ENCODE measurements at places on chromosomes 2 and 18. TPM values are rescaled to one million over a fixed set of nuclear protein-coding genes. Genes with fewer than 3 reads are reported as not detected.

The CACNB4 gene
- total RNA-seq, result 0.22 TPM

The EPHA4 gene
- not detected for total RNA-seq

The STAT4 gene
- not detected for total RNA-seq

The FLACC1 gene
- 13.2 TPM for total RNA-seq

The EVA1A gene
- total RNA-seq, result not detected

The UGT1A5 gene
- not detected for total RNA-seq

The AQP12B gene
- not detected for total RNA-seq

- H3K36me3 ChIP-seq, result no peaks in the 10 kb centered on the region
- no peak overlapping the region for H3K4me3 ChIP-seq
- no peak for DNase-seq
- H3K27ac ChIP-seq, result no peak overlapping the region
- no peaks in the 10 kb centered on the region for H3K27me3 ChIP-seq
Observed at GRCh38 chr2:118968042-118968441, 26.0 kb downstream of the MARCO start.

- H3K27me3 ChIP-seq, result no peaks in the 10 kb centered on the region
- DNase-seq, result no peak
- no peaks in the 10 kb centered on the region for H3K4me1 ChIP-seq
- no peaks in the 10 kb centered on the region for H3K36me3 ChIP-seq
- H3K4me3 ChIP-seq, result no peak overlapping the region
- no peak overlapping the region for H3K27ac ChIP-seq
Observed at GRCh38 chr2:29066271-29066860, 8.0 kb downstream of the PCARE start.

DNA sequence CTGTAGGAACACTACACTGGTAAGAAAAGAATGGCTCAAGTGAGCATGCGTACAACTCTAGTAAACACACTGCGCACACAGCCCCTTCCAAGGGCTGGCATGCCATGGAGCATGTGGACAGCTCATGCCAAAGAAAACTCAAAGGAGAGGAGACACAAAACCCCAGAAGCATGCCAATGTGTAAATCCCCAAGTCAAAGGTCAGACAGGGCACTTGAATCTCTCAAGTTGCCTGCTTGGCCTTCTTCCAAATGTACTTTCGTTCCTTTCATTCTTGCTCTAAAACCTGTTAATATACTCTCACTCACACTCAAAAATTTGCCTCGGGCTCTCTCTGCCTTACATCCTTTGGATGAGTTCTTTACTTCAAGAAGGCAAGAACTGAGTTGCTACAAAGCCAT is 365.3 kb downstream of the NBAS start:
- H3K27me3 ChIP-seq, result no peaks in the 10 kb centered on the region
- H3K27ac ChIP-seq, result no peak overlapping the region
- DNase-seq, result no peak
- H3K4me1 ChIP-seq, result peaks cover 7% of the 10 kb centered on the region

GRCh38 chr18:49061239-49061990 is 110.7 kb upstream of the SMAD7 start:
- H3K27me3 ChIP-seq, result no peaks in the 10 kb centered on the region
- no peak overlapping the region for H3K4me3 ChIP-seq
- peaks cover 9% of the 10 kb centered on the region for H3K4me1 ChIP-seq
- no peaks in the 10 kb centered on the region for H3K36me3 ChIP-seq
- H3K27ac ChIP-seq, result no peak overlapping the region

- no peak for DNase-seq
- H3K36me3 ChIP-seq, result no peaks in the 10 kb centered on the region
- H3K27me3 ChIP-seq, result no peaks in the 10 kb centered on the region
- H3K27ac ChIP-seq, result no peak overlapping the region
Observed at GRCh38 chr2:225378984-225379383, 20.5 kb upstream of the NYAP2 start.

- H3K27ac ChIP-seq, result no peak overlapping the region
- no peaks in the 10 kb centered on the region for H3K4me1 ChIP-seq
- H3K27me3 ChIP-seq, result no peaks in the 10 kb centered on the region
- H3K36me3 ChIP-seq, result no peaks in the 10 kb centered on the region
- DNase-seq, result no peak
Observed at GRCh38 chr2:223513771-223514455, 88.2 kb downstream of the SCG2 start.

- peak overlapping the region; percentile 57 for H3K27ac ChIP-seq
- peak overlapping the region; percentile 96 for H3K4me3 ChIP-seq
- H3K4me1 ChIP-seq, result peaks cover 60% of the 10 kb centered on the region
- DNase-seq, result peak; percentile 73
Observed at GRCh38 chr2:96144481-96145035, 682 bp downstream of the DUSP2 start.

DNA sequence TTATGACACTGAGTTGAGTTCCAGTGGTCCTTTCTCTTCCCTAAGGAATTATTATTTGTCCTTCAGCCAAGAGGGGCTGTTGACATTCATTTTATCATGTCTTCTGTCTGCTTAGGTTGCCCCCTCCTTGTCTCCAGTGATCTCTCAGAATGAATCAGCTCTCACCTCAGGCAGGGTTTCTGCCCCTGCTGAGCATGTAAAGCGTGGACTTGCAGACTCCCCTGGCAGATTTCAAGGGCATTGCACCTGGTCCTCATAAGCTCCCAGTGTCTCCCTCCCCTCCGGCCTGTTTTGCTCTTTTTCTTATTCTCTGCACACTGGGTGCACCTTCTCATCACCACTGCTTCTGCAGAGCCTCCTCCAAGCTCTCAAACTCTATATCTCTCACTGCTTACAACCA is 188.4 kb downstream of the KCNS3 start:
- no peaks in the 10 kb centered on the region for H3K4me1 ChIP-seq
- H3K36me3 ChIP-seq, result no peaks in the 10 kb centered on the region
- no peak overlapping the region for H3K27ac ChIP-seq
- H3K4me3 ChIP-seq, result no peak overlapping the region
- no peaks in the 10 kb centered on the region for H3K27me3 ChIP-seq

DNA sequence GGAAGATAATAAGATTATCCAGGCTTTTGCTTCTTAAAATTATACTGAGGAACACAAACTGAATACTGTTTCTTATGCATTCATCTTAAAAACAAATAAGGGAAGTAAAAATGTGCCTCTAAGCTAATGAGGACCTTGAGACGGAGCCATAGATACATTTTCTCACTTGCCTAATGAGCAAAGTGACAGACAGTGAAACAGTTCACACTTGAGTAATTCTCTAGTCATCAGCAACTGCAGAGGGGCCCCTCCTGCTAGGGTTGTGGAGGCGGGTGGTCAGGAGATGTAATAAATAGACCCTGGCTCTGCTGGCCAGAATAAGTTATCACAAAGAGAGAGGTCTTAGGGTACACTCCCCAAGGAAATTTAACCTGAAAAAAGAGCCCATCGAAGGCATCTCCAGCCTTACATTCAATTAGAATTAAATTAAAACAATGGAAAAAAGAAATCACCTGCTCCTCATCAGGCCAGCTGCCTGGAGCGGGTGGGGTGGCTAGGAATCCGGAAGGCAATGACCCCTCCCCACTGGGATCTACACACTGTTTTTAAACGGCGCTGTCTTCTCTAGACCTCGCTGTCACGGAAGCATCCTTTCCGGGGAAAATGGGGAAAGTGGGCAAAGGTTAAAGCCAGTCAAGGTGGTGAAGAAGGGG is 32.6 kb upstream of the INSIG2 start:
- H3K36me3 ChIP-seq, result no peaks in the 10 kb centered on the region
- H3K4me1 ChIP-seq, result peaks cover 91% of the 10 kb centered on the region
- H3K27me3 ChIP-seq, result no peaks in the 10 kb centered on the region
- H3K4me3 ChIP-seq, result peak overlapping the region; percentile 57

- no peak for DNase-seq
- no peaks in the 10 kb centered on the region for H3K36me3 ChIP-seq
- H3K4me3 ChIP-seq, result no peak overlapping the region
Observed at GRCh38 chr18:53503914-53504441, 720.5 kb downstream of the MBD2 start.

- peaks cover 54% of the 10 kb centered on the region for H3K4me1 ChIP-seq
- peak overlapping the region; percentile 29 for H3K27ac ChIP-seq
- no peak overlapping the region for H3K4me3 ChIP-seq
Observed at GRCh38 chr2:45938649-45939511, 287.4 kb downstream of the PRKCE start.

DNA sequence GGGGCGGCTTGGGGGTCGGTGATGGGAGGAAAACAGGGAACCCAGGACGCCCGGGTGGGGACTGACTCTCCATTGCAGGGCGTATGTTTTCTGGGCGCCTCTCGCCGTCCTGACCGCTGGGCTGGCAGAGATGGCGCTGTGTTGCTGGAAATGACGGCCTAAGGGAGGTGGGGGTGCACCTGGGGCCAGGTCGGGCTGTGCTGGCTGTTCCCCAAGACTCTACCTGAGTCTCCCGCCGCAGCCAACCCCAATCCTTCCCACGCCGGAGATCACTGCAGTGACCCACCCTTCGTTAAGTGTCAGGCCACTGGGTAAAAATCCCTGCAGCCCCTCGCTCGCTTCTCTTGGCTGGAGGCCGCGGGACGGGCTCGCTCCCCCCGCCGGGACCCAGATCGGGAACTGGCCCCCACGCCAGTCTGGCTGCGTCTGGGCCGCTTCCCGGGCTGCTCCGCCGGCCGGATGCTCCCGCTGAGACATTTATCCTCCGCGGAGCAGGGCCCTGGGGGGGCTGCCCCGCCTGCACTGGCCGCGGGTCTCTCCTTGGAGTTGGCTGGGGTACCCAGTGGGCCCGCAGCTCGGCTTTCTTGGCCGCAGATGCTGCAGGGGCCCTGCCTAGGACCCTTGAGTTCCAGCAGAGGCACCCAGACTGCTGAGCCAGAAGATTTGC is 7.8 kb upstream of the ARMC9 start:
- H3K4me1 ChIP-seq, result no peaks in the 10 kb centered on the region
- DNase-seq, result no peak
- H3K27me3 ChIP-seq, result no peaks in the 10 kb centered on the region
- no peak overlapping the region for H3K27ac ChIP-seq

- no peak overlapping the region for H3K4me3 ChIP-seq
- no peaks in the 10 kb centered on the region for H3K27me3 ChIP-seq
- no peak overlapping the region for H3K27ac ChIP-seq
- no peaks in the 10 kb centered on the region for H3K36me3 ChIP-seq
Observed at GRCh38 chr18:21897811-21898210, 157.2 kb downstream of the MIB1 start.

DNA sequence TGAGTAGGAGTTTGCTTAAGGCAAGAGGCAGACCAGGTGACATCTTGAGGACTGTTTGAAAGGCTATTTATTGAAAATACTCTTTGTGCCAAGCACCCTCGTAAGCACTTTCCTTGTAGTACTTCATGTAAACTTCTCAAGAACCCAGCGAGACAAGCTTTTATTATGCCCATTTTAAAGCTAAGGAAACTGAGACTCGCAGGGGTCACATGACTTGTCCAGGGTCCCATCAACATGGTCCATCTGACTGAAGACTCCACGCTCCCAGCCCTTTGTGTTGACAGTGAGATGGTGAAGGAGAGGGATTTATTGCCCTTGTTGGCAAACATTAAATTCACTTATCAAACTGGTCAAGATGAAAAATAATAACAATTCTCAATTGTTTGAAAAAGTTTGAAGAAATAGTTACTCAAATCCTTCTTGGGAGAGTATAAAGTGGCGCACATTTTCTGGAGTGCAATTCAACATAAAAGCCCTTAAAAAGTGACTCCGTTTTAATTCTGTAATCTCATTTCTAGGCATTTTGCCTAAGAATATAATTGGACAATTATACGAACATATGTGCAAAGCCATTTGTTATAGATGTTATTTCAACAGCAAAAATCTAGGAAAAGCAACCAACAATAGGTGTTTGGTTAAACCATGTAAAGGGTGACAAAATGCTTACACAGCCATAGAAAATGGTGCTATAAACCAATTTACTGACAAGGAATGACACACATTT is 270.5 kb upstream of the NCKAP5 start:
- H3K36me3 ChIP-seq, result no peaks in the 10 kb centered on the region
- H3K4me3 ChIP-seq, result no peak overlapping the region
- H3K27ac ChIP-seq, result no peak overlapping the region
- DNase-seq, result no peak

- H3K27me3 ChIP-seq, result no peaks in the 10 kb centered on the region
- no peaks in the 10 kb centered on the region for H3K36me3 ChIP-seq
- H3K4me3 ChIP-seq, result no peak overlapping the region
Observed at GRCh38 chr18:61954096-61954746, 61.4 kb upstream of the RNF152 start.
